MG63 (cell line): ENCODE measurements at places on chromosomes 4 and X.
A peak's percentile ranks its signal among the peaks of the same experiment; 100 is the strongest.

GRCh38 chr4:102399021-102399420, 53.7 kb upstream of the SLC39A8 start:
- DNase-seq, result no peak

DNA sequence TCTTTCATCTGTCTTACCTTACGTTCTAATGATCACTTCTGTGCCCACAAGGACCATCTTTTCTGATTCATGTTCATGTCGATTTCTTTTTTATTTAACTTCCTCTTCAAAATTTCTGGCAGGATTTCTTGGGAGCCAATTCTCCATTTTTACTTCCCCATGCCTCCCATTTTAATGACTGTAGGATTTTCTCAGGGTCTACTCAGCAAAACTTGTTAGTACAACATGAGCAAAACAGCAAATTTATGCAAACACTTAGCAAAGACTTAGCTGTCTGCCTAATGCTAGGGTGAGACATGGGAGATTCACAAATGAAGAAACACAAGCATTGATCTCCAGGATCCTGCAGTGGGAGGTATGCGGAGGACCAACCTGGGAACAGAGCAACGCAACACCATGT, 5.5 kb downstream of the CD38 start:
- no peak for DNase-seq

DNA sequence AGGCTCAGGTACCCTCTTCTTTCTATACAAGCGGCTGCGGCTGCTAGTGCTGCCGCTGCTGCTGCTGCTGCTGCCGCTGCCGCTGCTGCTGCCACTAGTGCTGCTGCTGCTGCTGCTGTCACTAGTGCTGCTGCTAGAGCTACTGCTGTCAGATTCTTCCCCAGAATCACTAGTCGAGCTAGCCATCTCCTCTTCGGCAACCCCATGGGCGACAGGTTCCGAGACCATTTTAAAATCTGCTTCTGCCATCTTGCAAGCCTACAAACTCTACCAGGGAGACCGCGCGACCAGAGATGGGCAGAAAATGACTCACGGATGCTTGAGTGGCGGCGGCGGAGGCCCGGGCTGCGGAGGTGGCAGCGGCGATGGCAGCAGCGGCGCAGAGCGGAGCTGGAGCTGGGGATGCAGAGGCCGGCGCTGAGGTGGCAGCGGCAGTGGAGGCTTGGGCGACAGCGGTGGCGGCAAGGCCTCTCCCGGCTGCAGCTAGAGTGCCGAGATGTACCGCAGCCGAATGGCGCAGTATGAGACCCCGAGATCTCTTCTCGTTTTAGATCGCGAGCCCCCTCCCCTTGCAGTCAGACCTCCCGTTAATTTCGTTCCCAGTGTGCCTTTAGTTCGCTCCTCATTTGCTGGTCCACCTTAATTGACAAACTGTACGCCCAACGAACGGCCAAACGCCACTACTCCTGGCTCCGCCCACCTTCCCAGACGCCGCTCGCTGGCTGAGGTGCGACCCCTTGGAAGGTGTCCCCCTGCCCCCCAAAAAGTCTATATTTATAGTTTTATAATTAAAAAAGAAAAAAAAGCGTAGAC, at the start of gene NAP1L3:
Gene NAP1L3 (minus strand): TSS at position 523 of the 813 bp plus-strand sequence. CDS start 274 bp downstream, at position 249.
- DNase-seq, result peak; percentile 30

DNA sequence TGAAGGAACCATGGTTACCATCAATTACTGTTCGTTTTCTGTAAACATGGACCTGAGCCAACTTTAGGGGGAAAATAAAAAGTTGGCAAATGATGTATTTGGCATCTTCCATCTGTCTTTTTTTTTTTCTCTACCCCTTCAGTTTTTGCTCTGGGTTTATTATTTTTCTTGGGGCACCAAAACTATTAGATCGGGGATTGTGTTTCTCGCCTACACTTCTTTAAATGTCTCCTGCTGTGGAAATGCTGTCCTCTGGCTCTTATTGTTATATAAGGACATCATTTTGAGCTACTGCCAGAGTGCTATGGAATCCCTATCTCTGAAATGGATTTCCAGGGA, 234.0 kb upstream of the SLIT2 start:
- no peak for DNase-seq

DNA sequence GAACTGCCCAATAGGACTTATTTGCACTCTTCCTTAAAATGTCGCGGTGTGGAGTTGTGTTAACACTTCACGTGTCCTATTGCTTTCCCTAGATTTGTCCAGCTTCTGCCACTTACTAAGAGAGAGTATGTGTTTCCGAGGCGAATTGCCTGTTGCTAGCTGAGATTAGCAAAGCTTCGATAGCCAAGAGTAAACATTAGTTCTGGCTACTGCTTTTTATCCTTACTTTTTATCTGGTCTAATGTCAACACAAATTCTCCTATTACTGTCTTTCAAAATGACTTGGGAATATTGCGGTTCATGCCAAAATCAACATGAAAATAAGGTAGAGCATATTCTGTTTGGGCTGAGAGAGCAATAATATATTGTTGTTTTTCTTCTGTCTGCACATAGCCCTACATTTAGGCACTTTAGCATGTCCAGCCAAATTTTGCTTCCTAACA, 90.4 kb upstream of the VEGFC start:
- DNase-seq, result no peak

GRCh38 chr4:182486881-182487280, 243.7 kb downstream of the TENM3 start:
- no peak for DNase-seq

- DNase-seq, result no peak
Measured at GRCh38 chr4:128859887-128860677, 50.6 kb downstream of the JADE1 start.

GRCh38 chr4:96035727-96036126, 195.8 kb downstream of the PDHA2 start:
- DNase-seq, result no peak

DNA sequence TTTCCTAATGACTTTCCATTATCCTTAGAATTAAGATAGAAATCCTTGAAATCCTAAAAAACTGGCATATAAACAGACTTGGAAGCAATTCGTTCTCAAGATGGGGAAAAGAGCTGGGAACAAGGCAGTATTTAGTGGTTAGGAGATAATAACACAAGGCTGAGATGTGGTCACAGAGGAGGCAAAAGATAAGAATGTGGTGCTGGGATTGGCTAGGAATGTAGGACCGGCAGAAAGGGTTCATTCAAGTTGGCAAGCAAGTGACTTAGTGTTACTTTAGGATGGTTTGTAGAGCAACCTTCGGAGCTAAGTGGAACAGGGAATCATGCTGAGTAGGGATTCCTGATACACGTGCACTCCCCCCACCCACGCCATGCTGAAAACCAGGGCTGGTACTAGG, 121.9 kb upstream of the RPS6KA3 start:
- DNase-seq, result no peak
